Brain microvascular endothelial cell (primary cell): ENCODE measurements at places on chromosomes 4 and X.

- DNase-seq = no peak
Observed at GRCh38 chrX:40073439-40074054, 24.2 kb downstream of the BCOR start.

- DNase-seq = no peak
Observed at GRCh38 chr4:2924765-2925301, 38.4 kb downstream of the NOP14 start.

DNA sequence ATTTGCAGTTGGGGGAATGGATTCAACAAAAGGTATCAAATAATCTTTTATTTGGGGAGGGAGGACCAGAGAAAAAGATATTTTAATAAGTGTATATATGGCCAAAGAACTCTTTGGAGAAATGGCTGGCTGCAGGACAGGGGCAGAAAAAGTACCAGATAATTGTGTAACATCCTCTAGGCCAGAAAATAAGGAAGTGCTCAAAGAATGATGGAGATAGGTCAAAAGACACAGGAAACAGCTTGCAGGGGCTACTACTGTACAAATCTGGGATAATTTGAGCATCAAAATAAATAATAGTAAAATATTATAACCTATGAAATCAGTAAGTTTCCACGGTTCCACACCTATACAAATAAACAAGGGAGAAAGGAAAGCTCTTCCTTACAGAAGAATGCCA lies 34.8 kb downstream of the KLHL5 start:
- no peak for DNase-seq

GRCh38 chr4:183716302-183716701 lies 57.2 kb downstream of the TRAPPC11 start:
- no peak for DNase-seq

DNA sequence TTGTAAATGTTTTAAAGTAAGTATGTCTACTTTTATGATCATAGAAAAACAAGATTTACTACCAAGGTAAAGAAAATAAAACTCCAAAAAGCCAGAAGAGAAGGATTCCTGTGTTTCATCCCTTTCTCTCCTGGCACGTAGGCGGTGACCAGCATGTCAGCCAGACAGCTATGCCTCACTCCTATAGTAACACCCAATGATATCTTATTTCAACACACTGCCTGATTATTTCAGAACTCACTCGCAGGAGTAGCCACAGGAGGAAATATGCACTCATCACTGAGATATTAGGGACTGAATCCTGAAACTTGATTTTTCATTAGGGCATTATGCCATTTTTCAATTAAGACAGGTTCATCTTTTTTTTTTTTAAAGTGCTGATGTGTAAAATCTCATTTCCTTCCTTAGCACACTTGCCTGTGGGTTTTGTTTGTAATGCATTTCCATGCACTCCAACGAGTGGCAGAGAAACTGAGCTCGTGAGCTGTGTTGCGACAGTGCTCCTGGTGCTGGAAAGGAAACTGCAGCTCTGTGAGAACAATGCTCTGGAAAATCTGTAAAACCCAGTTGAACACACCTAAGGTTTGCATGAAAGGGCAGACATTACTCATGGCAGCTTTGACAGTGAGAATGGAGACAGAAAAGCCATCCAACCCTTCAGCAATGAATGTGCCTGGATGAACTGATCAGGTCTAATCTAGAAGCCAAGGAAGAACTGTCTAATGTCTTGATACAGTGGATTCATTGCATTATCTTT lies 18.2 kb downstream of the RAI2 start:
- DNase-seq = no peak

DNA sequence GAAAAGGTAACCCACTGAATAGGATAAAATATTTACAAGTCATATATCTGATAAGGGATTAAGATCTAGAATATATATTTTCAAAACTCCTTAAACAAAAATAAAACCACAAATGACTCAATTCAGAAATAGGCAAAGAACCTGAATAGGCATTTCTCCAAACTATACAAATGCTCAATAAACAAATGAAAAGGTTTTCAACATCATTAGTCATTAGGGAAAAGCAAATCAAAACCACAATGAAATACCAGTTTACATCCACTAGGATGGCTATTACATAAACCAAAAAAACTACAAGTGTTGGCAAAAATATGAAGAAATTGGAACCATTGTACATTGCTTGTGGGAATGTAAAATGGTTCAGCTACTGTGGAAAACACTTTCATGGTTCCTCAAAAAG lies 167.0 kb upstream of the GALNT7 start:
- DNase-seq = no peak

DNA sequence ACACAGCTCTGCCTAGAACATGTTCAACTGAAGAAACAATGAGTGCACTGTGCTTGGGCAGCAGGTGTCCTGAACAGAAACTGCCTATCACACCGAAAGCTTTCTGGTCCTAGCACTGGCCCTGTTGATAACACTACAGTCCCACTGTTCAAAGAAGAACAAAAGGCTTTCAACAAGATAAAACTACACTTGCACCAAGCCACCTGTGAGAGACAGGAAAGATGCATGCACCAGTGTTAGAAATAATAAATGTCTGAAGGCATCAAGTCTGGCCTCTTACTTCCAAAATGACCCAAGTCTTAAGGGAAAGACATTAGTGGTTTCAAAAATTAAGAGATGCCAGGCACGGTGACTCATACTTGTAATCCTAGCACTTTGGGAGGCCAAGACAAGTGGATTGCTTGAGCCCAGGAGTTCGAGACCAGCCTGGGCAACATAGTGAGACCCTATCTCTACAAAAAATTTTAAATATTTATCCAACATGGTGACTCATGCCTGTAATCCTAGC lies 68.7 kb downstream of the APBB2 start:
- DNase-seq = no peak

- DNase-seq = no peak
Observed at GRCh38 chrX:151975736-151976275, 1.3 kb upstream of the GABRE start.

- peak; percentile 9 for DNase-seq
Observed at GRCh38 chrX:118751950-118752783, 24.8 kb downstream of the IL13RA1 start.

DNA sequence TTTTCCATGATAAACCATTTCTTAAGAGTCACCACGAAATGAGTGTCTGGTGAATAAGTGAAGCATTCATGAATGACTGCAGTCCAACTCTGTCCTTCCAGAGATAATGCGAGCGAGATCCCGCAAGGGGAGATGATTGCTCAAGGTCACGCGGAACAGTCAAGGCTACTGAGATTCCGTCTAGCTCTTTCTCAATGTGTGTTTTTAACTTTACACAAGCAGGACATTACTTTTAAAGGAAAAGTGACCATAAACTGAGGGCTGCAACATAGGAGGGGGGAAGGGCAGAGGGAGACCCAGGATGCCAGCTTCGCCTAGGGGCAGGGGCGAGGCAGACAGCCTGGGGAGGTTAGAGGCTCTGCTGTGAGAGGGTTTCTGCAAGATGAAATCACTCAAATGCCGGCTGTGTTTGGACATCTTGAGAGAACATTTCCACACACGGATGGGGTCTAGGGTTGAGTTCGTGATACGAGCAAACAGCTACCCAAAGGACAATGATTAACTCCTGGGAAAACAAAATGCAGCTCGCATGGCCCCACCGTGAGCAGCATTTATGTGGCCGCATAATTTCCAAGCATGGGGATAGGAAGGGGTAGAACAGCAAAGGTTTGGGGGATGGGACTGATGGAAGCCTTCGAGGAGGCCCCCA lies 23.8 kb upstream of the CCNQ start:
- no peak for DNase-seq

GRCh38 chr4:168831585-168831918 lies 178.5 kb downstream of the CBR4 start:
- no peak for DNase-seq

- DNase-seq = peak; percentile 33
Observed at GRCh38 chr4:74278490-74278889, 29.8 kb upstream of the EPGN start.

GRCh38 chr4:180542445-180543100 lies 1700.6 kb upstream of the TENM3 start:
- DNase-seq = peak; percentile 15

- no peak for DNase-seq
Observed at GRCh38 chr4:15162465-15163283, 160.4 kb downstream of the CPEB2 start.

DNA sequence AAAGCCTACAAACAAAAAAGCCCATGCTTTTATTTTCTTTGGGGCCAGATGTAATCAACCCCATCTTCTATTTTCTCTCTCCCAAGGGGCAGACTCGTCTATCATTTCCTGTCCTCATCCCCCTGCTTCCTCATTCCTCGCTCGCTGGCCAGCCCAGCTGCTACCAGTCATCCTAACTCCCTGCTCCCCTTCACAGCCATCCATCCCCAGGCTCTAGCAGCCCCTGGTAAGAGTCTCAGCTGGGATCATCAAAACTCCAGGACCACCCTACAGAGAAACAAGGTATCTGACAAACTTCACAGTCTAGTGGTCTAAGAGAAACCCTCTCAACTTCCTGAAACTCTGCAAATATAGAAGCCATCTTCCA lies 23.6 kb downstream of the SH3KBP1 start:
- no peak for DNase-seq

DNA sequence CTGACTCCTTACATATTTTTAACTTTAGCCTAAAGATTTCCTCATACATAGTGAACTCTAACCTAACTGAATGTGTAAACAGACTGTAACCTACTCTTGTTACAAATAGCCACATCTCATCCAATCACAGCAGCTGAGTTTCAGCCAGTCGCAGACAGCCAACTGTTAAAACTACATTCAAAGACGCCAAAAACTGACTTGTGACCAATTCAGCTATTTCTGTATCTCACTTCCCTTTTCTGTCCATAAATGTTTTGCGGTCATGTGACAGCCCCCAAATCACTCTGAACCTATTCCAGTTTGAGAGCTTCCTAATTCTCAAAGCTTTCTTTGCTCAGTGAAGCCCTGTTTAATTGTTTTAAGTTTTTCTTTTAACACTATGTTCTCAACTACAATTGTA lies 2731.9 kb downstream of the ARAP2 start:
- DNase-seq = no peak

GRCh38 chr4:158754385-158755180 lies 14.2 kb upstream of the FNIP2 start:
- DNase-seq = no peak

GRCh38 chr4:63708661-63709060 lies 700.6 kb downstream of the TECRL start:
- DNase-seq = no peak

GRCh38 chrX:24732766-24733500 lies 39.2 kb downstream of the POLA1 start:
- no peak for DNase-seq

DNA sequence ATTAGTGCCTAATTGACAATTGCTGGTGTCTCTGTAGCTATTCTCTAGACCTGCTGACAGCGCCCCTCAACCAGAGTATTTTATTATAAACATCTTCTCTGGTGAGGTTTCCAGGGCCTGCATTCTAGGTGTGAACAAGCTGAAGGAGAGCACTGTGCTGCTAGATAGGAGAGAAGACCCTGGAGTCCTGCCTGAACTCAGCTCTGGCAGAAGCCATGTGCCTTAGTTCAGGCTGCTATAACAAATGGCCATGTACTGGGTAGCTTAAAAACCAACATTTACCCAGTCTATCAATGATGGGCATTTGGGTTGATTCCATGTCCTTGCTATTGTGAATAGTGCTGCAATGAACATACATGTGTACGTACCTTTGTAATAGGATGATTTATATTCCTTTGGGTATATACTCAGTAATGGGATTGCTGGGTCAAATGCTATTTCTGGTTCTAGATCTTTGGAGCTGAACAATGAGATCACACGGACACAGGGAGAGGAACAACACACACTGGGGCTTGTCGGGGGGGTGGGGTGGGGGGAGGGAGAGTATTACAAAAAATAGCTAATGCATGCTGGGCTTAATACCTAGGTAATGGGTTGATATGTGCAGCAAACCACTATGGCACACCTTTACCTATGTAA lies 185.5 kb upstream of the CPEB2 start:
- DNase-seq = no peak

GRCh38 chrX:49164589-49165360 lies 2.2 kb downstream of the MAGIX start:
- no peak for DNase-seq

- DNase-seq = peak; percentile 9
Observed at GRCh38 chr4:184471881-184472613, 2.3 kb downstream of the IRF2 start.

DNA sequence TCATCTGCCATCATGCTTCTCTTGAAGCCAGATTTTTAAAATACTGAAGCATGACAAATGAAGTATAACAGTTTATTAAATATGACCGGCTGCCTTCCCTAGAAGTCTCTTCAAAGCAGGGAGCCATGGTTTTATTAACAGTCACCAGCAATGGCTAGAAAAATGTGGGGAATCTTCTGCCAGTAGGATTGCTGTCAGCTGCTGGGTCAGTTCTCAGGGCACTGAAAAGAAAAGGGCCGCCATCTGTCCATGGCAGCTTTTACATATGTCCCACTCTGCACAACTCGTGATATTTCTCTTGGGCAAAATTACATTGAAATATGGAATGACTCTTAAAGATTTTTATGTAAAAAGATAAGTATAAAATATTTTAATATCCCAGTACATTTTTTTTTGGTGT lies 2.8 kb downstream of the CCNG2 start:
- no peak for DNase-seq

GRCh38 chr4:57374866-57375595 lies 264.8 kb upstream of the IGFBP7 start:
- DNase-seq = peak; percentile 12
